ENCODE measurements at places on chromosomes 16 and 17.

DNA sequence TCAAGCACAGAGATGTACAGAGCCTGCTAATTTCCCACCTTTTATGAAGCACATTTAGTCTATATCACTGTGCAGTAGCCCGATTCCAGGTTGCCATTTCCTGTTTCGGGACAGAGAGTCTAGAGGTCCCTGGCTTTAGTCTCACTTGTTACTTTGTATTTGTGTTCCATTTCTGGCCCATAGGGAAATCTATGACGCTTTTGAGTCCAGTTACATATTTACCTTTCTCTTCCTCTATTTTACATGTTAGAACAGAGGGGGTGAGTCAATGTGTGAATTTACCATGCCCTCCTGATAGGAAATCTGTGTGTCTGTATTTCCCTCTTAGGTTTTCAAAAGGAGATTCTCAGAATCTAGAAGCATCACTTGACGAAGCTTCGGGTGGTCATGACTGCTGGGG, 227.1 kb upstream of the ZFHX3 start:
- no peak for DNase-seq

DNA sequence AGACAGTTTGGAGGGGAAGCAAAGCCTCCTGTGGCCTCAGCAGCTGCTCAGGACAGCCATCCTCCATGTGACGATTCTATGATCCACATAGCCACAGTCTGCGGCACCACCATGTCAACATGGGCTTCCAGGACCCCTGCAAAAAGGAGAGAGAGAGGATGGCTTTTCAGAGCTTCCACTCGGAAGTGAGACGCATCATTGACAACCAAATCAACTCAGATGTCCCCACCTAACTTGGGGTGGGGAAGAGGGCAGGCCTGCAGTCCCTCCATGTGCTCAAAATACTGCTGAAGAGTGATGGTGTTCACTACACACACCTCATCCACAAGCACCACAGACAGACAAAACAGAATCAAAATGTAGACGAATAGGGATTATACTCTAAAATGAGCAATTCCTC, 5.9 kb upstream of the METTL16 start:
- no peak for DNase-seq

DNA sequence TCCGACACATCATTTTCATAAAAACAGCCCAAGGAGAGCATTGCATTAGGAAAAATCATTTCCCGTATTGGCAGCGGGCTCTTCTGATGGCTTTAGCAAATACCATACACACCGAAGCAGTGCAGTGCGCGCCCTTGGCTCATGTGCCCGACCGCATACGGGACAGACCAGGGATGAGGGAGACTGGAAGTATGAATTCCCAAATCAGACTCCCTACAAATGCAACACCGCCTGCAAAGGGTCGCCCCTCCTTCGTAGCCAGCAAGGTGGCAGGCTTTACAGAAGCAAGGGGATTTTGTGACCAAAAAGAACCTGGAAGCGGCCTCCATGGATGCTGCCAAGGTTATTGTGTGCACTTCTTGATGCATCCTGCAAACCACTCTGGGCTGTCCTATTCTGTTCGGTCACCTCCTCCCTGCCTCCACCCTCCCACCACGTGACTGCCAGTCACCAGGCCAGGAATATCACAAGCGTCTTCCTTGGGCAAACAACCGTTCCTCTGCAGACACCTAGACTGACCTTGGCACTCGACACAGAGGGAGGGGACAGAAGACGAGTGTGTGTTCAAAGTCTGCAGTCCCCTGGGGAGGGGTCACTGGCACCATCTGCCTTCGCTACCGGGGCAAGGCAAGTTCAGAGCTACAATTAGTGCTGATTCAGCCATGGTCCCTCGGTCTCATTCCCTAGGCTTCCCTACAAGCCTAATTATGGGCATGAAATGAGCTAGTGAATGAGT, 460.4 kb downstream of the SLC39A11 start:
- no peak for DNase-seq

GRCh38 chr16:48613061-48613957, 3.3 kb upstream of the N4BP1 start:
- peak; percentile 92 for DNase-seq

GRCh38 chr16:1416521-1416941, 2.0 kb upstream of the UNKL start:
- DNase-seq, result peak; percentile 95

DNA sequence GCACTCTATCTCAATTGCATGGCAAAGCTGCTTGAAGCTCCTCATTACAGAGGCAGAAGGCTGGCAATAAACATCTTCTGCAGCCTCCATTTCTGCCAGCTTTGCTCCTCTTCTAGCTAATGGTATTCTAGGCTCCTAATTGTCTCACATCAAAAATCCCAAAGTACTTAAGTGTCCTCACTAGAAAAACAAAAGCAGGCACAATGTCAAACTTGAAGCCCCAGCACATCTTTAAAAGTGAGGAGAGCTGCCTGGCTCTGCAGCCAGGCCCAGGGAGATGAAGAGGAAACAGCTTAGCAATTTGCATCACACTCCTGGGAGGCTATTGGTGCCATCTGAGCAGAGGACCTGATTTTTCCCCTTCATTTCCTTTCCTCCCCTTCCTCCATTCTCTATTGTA, 197.1 kb downstream of the KCNJ2 start:
- no peak for DNase-seq

DNA sequence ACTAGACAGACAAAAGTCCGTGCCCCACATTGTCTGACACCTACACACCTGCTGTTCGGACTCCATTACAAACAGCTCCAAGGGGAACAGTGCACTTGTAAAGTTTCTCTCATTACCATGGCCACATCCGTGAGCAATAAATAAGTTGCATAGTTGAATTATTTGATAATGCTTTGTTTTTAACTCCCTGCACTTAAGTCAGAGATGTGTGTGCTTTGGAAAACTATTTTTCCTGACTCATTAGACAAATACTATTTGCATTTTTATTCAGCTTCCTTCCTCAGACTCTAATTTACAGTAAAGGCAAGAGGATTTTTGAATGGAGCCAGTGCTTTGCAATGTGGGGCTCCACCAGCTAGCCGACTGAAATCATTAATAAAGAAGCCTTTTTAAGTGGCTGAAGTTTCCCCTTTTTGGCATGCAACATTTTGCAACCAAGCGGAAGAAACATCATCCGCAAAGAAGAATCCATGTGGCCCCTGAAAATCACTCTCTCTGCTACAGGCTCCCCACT, 6.5 kb upstream of the CCL2 start:
- DNase-seq, result no peak

- DNase-seq, result no peak
Observed at GRCh38 chr16:24488045-24488444, 51.3 kb upstream of the RBBP6 start.

DNA sequence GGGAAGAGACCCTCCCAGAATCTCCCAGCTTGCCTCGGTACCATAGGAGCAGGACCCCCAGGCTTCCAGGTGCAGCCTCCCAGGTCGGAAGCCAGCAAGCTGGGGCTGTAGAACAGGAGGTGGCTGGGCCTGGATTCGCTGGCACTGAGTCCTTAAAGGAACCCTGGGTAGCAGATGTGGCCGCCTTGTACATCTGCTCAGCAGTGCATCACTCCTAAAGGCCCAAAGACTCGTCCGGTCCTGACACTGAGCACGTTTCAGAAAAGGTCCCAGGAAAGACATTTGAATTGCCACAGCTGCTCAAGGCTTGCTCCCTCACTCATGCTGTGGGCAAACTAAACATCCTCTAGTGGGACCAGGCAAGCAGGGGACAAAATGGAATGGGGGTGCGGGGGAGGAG, 172.8 kb downstream of the RAB11FIP4 start:
- no peak for DNase-seq

DNA sequence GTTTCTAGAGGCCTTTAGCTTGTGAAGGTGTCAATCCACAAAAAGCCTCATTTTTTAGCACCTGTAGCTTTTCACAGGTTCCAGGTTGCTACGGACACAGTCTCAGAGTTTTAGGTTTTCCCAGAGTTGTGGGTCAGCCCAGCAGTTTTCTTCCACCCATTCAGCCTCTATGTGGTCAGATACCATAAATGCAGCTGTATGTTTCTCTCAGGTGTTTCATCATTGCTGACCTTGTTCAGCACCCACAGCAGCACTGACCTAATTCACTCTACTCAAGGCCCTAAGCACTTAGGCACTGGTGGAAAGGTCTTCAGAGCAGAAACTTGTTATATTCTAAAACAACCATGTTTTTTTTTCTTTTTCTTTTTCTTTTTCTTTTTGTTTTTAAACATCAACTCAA, 15.0 kb upstream of the SPACA3 start:
- DNase-seq, result no peak

DNA sequence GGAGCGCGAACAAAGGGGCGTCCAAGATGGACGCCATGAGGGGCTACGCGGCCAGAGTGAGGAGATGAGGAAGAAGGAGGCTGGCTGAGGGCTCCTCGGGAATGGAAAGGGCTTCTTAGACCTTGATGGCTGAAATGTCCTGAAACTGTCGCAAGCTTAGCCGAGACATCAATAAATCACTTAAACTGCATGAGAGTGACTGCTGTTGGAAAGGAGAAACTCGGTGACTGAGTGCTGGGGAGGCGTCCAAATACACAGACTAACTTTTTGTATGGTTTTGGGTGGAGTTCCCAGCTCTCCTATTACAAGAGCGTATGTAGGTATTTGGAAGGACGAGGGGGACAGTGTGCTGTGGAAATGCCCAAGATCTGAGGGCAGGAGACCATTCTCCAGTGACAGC, 1.4 kb upstream of the GEMIN4 start:
- no peak for DNase-seq

GRCh38 chr16:2912330-2913199, 834 bp downstream of the FLYWCH1 start:
- DNase-seq, result peak; percentile 45

GRCh38 chr16:57810197-57811031, 8.1 kb upstream of the KIFC3 start:
- peak; percentile 84 for DNase-seq

- no peak for DNase-seq
Observed at GRCh38 chr16:50667497-50668367, 13.4 kb downstream of the SNX20 start.

- peak; percentile 29 for DNase-seq
Observed at GRCh38 chr16:27195076-27195741, 8.1 kb upstream of the KDM8 start.

- no peak for DNase-seq
Observed at GRCh38 chr17:80944326-80944725, 47.3 kb upstream of the CHMP6 start.
